ENCODE measurements at places on chromosomes 3 and 15.
A peak's percentile ranks its signal among the peaks of the same experiment; 100 is the strongest.

- no peak for DNase-seq
These were observed 71.8 kb downstream of the RBPMS2 start for GRCh38 chr15:64703632-64703959.

DNA sequence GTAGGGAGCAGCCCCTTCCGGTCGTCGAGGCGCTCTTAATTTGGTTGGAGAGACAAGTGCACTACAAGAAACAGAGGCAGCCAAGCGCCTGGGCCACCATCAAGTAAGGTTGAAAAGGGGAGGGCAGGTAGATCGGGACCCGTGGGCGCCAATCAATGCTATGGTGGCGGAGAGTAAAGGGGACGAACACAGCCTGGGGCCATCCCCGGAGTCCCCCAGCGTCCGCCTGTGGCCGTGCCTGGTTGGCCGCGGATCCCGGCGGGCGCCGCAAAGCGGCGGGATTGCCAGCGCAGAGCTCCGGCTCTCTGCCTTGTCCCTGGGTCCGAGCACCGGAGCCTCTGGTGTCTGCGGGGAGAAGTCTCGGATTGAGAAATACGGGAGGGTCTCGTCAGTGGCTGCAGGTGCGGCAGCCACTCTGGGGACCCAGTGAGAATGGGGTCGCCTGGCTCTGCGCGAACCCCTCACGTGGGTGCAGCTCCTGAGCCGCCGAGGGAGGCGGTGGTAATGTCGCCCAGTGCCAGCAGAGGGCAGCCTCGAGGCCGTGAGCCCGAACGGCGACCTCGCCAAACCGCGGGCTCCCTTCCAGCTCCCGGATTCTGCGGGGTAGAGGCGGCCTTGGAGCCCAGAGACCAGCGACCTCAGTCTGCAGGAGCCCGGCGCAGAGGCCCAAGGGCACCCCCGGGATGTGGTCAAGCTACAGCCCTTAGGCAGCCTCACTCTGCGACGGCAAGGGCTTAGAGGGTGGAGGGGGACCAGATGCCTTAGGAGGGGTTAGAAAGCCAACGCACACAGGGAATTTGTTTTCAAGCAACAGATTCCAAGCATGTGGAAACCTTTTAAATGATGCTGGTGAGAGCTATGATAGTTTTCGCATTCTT is 10.8 kb downstream of the FOXL2 start:
- DNase-seq: peak; percentile 34

DNA sequence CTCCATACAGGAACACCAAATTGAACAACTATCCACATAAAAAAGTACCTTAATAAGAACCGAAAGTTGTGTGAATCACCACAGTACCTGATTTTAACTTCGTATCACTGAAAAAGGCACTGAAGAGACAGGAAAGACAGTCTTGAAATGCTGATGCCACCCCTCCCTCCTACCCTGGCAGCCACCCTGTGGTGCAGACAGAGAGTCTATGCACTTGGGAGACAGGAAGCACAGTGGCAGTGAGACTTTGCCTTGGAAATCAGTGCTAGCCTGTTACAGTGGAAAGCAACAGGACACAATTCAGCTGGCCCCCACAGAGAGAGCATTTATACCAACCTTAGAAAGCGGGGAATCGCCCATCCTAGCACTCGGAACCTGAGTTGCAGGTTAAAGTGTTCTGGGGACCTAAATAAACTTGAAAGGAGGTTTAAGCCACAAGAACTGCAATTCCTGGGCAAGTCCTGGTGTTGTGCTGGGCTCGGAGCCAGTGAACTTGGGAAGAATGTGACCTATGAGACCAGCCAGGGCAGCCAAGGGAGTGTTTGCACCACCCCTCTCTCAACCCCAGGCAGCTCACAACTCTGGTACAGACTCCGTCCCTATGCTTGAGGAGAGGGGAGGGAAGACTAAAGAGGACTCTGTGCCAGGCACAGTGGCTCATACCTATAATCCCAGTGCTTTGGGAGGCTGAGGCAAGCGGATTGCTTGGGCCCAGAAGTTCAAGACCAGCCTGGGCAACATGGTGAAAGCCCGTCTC is 240.1 kb downstream of the ISL2 start:
- peak; percentile 31 for DNase-seq

GRCh38 chr15:31803388-31803884 is 226.9 kb upstream of the CHRNA7 start:
- no peak for DNase-seq

DNA sequence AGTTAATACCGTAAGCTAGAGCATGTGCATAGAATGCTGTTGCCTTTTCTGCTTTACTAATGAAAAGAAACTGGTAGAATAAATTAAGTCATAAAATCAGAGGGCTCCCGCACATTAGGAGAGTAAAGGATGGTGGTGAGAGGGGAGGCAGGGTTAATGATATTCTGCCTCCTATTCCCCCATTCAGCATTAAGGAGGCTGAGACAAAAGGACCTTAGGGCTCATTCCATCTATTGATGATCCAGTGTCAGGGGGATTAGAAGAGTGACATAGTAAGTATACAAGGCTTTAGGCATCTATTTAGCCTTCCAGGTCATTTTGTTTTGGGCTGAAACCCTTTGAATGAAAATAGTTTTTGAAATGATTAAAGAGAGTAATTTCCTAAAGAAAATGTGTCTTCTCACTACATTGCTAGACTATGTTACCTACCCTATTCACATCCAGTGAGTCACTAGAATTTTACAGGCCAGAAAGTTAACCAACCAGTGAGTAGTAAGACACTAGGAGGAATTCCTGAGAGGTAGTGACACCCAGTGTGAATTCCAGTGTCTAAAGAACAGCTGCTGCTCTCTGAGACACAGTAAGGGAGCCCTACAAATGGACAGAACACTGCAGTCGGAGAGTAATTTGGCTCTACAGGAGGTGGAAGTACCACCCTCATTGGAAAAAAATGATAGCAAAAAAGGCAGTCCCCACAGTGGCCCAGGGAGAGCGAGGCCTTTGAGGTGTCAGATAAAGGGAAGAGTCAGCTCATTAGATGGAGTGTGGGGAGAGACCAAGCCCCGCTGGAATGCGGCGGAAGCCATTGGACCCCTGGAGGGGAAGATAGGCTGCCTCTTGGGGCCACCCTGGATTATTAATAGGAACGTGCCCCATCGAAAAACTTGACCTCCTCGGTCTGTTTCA is 67.6 kb downstream of the TUSC7 start:
- DNase-seq: no peak

DNA sequence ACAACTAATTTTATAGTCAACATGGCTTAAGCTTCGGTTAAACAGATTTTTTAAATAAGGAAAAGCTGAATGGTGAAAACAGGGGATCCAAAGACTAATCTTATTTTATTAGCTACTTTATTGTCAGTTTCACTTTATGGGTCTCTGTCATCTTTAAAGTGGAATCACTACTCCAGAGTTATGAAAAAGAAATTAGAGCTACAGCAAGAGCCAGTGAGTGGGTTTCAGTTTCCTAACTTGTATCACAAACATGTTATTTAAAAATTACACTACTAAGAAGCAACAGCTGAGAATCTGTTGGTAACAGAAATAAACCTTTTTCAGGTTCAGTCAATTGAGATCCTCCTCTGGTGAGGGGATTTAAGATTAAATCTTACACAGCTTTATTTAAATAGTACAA is 10.0 kb downstream of the PHC3 start:
- no peak for DNase-seq

DNA sequence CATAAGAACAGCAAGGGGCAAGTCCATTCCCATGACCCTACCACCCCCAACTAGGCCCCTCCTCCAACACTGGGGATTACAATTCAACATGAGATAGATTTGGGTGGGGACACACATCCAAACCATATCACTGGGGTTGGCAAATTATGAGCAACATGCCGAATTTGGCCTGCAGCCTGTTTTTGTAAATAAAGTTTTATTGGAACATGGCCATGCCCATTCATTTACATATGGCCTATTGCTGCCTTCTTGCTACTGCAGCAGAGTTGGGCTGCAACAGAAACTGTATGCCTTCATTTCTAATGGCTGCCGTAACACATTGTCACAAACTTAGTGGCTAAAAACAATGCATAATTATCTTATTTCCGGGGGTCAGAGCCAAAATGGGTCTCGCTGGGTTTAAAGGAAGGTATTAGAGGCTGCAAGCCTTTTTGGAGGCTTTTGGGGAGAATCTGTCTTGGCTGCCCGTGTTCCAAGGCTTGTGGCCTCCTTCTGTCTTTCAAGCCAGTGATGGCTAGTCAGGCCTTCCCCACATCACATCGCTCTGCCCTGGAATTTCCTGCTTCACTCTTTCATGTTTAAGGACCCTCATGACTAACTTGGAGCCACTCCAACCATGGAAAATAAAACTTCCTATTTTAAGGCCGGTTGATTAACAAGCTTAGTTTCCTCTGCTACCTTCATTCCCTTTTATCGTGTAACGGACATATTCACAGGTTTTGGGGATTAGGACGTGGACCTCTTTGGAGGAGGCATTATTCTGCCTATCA is 428.5 kb upstream of the PROK2 start:
- no peak for DNase-seq

- no peak for DNase-seq
These were observed 1.6 kb downstream of the TSC22D2 start for GRCh38 chr3:150409512-150410310.

GRCh38 chr3:171347301-171348039 is 112.7 kb downstream of the TNIK start:
- DNase-seq: no peak

DNA sequence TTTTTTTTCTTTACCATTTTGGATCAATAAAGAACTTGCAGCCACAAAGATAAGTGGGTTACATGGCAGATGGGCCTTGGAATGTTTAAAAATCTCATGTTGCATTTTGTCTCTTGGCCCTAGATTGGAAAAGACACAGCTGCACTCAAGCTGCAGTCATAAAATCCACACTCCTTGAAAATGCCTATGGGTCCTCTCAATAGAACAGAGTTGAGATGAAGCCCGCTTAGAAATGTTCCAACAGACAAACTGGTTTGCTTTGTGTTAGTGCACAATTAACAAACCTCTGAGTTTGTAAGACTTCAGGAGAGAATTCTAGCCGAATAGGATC is 401.2 kb upstream of the CDIN1 start:
- DNase-seq: no peak

DNA sequence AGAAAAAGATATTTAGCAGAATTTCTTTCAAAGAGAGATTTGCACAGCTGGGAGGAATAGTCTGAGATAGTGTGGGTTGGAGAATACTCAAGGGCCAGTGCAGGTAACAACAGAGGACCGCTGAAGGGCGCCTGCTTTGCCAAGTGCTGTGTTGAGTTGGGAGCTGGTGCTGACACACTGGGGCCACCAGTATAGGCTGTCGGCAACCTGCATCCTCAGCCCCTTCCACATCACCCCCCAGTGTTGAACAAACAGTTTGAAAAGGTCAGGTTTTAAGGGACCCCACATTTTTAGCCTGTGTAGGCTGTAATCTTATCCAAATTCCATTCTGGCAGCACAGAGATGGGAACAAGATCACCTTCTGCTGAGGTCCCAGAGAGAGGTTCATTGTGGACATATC is 96.6 kb downstream of the ABHD5 start:
- no peak for DNase-seq
